CD4-positive, alpha-beta T cell treated with Interleukin-1 beta for 1 hour (primary cell): ENCODE measurements at places on chromosomes 1 and 21.

GRCh38 chr1:238360474-238360873, 469.8 kb upstream of the ZP4 start:
- DNase-seq: no peak

DNA sequence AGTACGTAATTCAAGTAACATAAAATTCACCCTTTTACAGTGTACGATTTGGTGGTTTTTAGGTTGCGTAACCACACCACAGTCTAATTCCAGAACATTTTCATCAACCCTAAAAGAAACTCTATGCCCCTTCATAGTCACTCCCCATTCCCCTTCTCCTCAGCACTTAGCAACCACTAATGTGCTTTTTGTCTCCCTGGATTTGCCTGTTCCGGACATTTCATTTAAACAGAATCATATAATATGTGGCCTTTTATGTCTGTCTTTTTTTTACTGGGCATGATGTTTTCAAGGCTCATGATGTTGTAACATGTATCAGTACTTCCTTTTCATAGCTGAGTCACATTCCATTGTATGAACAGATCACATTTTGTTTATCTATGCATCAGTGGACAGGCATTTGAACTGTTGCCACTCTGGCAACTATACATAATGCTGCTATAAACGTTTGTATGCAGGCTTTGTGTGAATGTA, 20.8 kb downstream of the OBSCN start:
- DNase-seq: no peak

DNA sequence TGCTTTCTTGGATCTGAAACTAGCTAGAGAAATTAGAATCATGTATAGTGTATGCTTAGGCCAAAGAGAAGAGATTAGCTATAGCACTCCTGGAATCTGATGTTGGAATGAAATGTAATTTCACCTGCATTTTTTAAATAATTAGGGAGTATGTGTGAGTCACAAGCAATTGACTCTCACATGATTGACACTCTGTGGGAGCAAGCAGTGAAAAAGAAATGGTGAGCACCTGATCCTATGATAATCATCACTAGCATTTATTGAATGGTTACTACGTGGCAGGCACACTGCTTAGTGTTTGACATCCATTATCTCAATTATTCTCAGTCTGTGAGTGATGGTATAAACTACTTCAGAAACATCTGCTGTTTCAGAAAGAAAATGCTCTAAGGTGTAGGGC, 176.6 kb downstream of the NRIP1 start:
- no peak for DNase-seq

- DNase-seq: no peak
These were observed 26.3 kb downstream of the SELENOF start for GRCh38 chr1:86887479-86888162.

- DNase-seq: no peak
These were observed 186.8 kb downstream of the APP start for GRCh38 chr21:25983745-25984144.

DNA sequence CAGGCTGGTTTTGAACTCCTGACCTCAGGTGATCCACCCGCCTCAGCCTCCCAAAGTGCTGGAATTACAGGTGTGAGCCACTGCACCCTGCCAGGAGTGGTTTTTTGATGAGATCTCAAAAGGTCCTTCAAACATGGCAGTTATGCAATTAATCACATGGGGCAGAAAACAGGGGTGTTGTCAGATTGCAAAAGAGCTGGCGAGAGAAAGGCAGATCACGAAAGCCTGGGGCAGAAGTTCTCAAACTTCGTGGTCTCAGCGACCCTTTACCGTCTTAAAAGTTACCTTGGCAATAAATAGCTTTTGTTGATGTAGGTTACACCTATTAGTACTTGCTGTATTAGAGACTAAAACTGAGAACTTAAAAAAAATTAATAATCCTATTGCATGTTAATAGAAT, 16.1 kb downstream of the CNR2 start:
- DNase-seq: no peak

GRCh38 chr1:8165595-8166360, 139.7 kb upstream of the ERRFI1 start:
- DNase-seq: no peak

DNA sequence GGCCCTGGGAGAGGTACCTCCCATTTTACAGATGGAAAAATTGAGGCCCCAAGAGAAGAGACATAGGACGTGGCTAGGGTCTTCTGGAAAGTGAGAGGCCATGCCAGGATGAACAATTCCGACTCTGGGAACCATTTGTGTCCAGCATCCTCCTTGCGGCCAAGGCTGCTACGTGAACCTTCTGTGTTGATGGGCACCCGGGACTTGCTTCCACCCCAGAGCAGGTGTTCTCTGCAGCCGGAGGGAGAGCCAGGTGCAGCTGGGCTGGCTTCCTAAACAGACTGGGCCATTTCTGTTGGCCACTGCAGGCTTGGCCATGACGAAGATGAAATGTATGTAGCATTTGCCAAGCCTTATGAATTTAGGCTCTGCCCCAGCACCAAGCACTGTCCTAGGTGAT, 118.9 kb downstream of the PRDM2 start:
- DNase-seq: no peak

DNA sequence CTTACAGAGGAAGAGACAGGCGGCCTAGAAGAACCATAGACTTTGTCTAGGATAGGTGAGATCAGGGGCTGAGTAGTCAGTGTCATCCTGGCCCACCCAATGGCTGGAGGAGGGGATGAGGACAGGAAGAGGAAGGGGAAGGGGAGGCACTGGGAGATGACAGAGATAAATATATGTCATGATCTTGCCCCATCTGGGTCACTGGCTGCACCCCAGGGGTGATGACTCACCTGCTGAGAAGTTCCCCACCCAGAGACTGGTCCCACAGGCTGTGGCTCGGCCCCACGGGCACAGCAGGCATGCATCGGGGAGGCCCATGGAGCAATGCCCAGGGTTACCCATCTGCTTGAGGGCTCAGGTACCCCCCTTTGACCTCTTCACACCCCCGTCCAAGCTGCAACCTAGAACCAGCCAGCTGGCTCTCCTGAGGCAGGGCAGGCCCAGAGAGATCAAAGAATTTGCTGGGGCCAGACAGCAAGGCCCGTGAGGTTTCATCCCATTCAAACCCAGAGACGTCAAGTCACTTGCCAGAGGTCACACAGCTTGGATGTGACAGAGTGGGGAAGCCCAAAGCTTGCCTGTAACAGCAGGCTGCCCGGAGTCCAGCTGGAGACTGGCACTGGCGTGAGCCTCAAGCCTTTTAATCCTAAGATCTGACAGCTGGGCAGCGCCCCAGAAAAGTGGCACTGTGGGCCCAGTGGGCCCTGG, 34.7 kb upstream of the CASZ1 start:
- no peak for DNase-seq

GRCh38 chr1:87362834-87363426, 34.2 kb downstream of the LMO4 start:
- no peak for DNase-seq

DNA sequence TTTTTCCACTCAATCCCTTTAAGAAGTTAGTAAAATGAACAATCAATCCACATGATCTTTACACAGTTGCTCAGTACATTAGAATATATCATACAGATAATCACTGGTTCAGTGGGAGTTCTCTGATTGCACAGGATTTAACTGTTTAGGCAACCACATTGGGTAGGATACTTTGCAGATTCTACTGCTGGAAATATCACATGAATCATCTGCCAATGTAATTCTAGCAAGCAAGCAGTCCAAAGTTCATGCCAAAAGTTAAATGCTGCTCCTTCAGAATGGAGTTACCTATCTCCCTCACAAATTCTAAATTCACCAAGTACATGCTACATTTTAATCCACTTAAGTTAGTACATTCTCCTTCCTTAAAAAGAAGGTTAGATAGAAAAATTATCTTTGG, 52.4 kb downstream of the NEGR1 start:
- DNase-seq: no peak

DNA sequence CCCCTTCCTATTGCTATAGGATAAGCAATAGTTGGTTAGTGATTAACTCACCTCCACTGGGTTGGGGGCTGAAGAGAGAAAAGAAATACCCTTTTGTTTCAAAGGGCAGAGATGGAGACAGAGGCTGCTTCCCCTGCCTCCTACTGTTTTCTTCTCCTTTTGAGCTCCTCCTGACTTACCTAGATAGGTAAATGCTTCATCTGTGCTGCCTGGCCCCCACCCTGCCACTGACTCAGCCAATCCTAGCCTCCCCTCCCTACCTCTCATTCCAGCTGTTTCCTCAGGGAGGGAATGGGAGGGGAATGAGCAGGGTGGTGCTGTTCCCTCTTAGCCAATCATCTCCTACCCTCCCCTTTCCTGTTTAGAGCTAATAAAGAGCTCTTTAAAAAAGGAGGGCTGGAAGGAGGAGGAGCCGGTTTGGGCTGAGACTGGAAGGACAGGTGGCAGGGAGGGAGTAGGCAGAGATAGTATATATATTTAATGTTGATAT, at the start of gene C1orf116:
Gene C1orf116 (minus strand): TSS at position 229 of the 490 bp plus-strand sequence. CDS start 5,158 bp downstream, outside the sequence.
- DNase-seq: no peak

- no peak for DNase-seq
These were observed 7.2 kb downstream of the ARF1 start for GRCh38 chr1:228089519-228090380.

DNA sequence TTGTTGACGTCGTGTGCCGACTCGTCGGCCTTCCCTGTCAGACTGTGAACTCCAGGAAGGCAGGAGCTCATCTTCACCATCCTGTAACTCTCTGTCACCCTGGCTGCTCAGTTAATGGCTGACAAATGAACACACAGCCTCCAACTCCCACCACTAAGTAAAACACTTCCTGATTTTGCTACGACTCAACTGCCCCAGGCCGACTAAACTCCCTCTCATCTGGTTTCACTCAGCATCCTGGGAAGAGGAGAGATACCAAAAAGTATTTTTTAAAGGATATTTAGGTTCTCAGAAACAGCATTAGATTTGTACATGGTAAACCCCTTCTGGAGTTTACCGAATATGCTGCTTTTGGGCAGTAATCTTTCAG, 18.2 kb upstream of the LHX4 start:
- no peak for DNase-seq

DNA sequence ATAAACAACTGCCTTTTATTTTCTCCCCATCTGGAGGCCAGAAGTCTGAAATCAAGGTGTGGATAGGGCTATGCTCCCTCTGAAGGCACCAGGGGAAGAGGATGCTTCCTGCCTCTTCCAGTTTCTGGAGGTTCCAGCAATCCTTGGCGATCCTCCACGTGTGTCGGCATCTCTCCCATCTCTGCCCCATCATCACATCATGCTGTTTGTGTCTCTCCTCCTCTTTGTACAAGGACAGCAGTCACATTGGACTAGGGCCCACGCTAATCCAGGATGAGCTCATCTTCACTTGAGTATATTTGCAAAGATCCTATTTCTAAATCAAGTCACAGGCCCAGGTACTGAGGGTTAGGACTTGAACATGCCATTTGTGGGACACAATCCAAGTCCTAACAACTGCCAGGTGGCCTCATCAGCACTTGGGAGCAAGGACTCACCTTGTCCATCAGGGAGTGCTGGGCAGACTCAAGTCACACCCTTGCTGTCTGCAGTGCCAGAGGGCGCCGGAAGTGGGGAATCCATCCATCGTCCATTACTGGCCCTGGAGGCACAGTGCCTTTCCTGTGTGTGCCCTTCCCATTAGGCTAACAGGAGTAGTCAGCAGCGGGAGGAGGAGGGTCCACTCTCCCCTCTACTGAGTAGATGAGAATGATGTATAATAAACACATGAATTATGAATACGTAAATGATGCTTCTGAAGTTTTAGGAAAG, 185.4 kb upstream of the AJAP1 start:
- DNase-seq: no peak

- no peak for DNase-seq
These were observed 353.2 kb downstream of the PLPP3 start for GRCh38 chr1:56225964-56226815.

DNA sequence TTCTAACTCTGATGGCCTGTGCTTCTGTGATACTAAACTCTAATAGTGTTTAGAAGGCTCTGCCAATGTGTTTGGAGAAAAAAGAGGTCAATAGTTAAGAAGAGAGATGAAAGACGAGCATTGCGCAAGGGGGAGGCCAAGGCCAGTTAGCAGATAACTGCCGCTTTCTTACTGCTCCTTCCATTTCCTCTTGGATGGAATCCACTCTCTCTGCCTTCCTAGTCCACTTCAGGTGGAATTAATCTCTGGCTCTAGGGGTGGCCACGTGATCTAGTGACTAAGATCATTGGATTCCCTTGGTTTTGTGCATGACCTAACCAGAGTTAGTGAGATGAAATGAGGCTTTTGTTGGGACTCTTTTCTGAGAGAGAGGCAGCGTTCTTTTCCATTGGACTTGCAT, 148.3 kb downstream of the ACTL8 start:
- DNase-seq: no peak

- DNase-seq: no peak
These were observed 15.5 kb downstream of the TEX38 start for GRCh38 chr1:46687093-46687659.

- no peak for DNase-seq
These were observed 587.9 kb downstream of the ADGRL2 start for GRCh38 chr1:82388679-82389078.

- DNase-seq: no peak
These were observed 646 bp downstream of the IER5 start for GRCh38 chr1:181089017-181089675.

DNA sequence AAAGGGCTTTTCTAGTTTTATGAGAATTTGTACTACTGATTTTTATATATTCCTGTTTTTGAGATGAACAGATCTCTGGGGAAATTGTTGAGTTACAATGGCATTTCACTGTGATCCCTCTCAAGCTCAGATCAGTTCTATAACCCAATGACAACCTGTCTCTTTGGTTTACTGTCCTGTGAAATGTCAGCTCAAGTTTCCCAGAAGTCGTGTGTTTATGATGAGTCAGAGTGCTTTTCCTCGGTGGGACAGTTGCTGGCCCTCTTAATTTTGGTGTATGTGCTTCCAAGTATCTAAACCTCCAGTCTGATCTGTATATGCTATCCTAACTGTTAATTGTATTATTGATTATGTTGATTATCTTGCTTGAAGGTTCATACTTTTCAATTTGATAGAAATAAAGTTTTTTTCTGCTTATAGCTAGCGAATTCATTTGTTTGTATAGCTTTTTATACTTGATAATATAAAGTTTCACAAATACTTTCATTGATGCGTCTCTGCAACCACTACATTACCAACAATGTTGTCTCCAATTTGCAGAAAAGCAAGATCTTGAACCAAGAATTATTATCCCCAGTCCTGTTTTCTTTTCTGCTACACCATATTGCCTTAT, 77.5 kb upstream of the DNAJC6 start:
- no peak for DNase-seq

DNA sequence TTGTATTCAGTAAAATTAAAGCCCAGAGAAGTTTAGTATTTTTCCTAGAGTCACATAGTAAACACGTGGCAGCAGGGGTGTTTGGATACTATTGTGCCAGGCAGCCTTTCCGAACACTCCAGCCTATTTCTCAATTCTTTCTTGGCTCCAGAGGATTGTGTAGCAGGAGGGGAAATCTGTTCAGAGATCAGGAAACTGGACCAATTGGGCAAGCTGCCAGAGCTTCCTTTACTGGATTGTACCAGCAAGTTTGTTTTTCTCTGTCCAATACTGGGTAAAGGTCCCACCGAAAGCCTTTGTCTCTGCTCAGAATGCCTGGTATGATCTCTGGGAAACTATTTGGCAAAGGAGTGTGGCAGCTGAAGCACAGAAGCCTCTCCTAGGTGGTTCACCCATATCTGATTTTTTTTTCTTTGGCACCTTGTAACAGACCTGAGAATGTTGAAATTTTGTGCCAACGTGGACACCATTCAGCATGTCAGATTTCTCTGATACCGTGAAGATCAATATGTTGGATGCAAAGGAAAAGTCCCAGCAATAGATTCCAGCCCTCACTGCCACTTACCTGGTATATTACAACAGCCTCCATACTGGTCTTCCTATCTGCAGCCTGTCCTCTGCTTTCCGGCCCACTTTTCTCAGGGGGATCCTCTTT, 126.2 kb downstream of the FGGY start:
- DNase-seq: no peak

- no peak for DNase-seq
These were observed 20.0 kb upstream of the WARS2 start for GRCh38 chr1:119160409-119160808.
